ENCODE measurements at places on chromosomes 1 and 21.

- no peak for DNase-seq
These were observed 205.9 kb upstream of the VAMP3 start for GRCh38 chr1:7565099-7565750.

DNA sequence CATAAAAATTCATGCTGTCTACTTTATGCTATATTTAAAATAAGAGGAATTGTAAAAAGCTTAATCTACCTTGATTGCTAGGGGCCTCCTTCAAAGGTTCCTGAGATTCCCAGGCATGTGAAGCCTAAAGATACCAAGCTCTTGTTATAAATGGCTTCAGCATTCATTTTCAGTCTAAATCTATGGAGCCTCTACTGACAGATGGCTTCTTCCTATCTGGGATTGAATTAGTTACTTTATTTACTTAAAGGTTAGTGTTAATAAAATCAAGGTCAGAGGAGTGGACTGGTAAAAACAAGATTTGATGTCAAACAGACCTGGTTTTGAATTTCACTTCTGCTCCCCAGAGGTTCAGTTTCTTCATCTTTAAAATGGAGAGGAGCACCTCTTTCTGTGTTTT is 93.7 kb downstream of the TNNI3K start:
- no peak for DNase-seq

GRCh38 chr1:7253118-7253480 is 467.8 kb downstream of the CAMTA1 start:
- DNase-seq: no peak

DNA sequence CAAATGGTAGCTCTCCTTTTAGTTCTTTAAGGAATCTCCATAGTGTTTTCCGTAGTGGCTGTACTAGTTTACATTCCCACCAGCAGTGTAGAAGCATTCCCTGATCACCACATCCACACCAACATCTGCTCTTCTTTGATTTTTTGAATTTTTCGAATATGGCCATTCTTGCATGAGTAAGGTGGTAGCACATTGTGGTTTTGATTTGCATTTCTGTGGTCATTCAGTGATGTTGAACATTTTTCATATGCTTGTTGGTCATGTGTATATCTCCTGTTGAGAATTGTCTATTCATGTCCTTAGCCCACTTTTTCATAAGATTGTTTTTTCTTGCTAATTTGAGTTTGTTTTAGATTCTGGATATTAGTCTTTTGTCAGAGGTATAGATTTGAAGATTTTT is 84.6 kb upstream of the B3GALT2 start:
- DNase-seq: no peak

DNA sequence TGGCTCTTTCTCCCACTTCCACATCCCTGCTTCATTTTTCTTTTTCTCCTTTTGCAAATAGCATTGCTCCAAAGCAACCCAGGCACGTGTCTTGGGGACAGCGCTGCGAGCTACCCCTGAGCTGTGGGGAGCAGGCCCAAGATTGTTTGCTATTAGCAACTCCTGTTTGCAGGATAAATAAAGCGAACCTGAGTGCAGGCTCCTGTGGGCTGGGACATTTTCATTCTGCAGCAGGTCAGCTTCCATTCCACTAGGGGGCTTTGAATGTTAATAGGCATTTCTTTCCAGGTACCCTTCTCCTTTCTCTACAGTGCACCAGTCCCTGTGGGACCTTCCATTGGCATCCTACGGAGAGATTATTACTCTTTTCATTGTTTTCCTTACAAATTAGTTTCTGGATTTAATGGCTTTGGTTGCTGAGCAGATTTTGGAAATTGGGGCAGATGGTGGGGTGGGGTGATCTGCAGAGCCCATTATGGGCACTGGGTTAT is 54.0 kb downstream of the OLFML3 start:
- no peak for DNase-seq

DNA sequence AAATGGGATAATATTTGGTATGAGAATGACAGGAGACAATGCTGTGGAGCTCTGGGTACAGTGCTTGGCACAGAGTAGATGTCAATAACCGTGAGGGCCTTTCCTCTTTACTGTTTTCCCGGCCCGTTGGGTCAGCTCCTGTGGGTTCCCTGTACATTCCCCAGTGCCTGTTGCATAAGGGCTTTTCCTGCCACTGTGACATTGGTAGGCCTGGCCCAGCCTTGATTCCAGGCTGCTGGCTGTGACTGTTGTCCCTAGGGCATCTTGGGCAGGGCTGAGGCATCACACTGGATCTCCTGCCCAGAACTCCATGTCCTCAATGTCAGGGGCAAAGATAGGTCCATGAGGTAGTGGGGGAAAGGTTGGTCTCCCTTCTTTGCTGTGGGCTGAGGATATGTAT is 25.8 kb upstream of the MYCL start:
- DNase-seq: no peak

GRCh38 chr1:29563092-29563491 is 326.8 kb downstream of the PTPRU start:
- no peak for DNase-seq

DNA sequence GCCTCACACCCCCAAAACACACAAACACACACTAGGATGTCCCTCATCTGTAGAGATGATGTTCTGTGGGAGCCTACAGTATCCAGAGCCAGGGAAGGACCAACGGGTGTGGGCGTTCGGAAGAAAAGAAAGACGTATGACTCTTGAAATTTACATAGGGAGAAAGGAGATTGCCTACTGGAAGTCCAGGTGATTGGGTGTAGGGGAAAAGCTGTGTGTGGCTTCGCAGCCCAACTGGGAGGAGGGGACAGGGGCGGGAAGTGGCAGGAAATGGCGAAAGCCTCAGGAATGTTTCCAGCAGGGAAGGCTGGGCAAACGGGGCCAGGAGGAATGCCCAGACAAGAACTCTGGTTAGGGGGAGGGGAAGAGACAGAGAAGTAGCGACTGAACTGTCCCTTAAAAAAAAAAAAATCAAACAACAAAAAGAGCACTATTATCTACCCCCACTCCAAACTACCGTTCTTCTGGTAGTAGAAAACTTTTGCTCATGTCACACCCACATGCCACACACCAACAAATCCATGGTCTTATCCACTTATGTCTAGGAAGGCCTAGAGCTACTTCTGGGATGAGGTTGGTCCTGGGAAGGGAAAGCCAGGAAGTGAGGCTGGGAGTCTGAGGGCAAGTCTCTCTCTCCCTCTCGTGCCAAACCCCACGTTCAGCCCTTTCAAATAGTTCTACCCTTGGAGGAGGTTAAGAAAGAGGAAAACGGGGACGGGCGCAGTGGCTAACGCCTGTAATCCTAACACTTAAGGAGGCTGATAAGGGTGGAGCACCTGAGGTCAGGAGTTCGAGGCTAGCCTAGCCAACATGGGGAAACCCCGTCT is 1.8 kb upstream of the CKS1B start:
- peak; percentile 65 for DNase-seq

DNA sequence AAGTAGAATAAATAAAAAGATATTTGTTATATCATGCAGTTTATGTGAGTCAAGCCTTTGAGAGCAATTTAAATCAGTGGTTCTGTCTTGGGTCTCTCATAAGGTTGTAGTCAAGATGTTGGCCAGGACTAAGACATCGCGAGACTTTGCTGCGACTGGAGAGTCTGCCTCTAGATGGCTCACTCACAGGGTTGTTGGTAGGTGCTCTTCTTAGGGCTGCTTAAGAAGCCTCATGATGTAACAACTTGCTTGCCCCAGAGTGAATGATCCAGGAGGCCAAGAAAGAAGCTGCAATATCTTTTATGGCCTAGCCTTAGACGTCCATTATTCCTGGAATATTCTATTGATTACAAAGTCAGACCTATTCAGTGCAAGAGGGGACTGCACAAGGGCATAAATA is 73.1 kb upstream of the CACHD1 start:
- DNase-seq: no peak

DNA sequence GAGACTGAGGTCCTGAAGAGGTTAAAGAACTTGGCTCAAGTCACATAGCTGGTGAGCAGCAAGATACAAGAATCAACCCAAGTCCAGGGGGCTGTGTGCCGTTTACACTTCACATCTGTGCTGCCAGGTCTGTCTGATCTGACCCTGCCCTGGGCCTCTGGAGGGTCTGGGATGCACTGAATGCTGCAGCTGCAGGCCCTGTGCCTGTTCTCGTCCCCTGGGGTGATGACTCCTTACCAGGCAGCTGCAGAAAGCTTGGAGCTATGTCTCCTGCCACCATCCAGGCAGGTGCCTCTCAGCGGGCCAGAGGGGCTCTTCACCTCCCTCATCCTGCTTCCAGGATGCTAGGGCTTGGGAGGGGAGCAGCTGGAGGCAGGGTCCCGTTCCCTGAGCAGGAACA is 63.5 kb downstream of the LRRN2 start:
- no peak for DNase-seq

- DNase-seq: no peak
These were observed 41.8 kb downstream of the FOXD2 start for GRCh38 chr1:47479664-47480063.

DNA sequence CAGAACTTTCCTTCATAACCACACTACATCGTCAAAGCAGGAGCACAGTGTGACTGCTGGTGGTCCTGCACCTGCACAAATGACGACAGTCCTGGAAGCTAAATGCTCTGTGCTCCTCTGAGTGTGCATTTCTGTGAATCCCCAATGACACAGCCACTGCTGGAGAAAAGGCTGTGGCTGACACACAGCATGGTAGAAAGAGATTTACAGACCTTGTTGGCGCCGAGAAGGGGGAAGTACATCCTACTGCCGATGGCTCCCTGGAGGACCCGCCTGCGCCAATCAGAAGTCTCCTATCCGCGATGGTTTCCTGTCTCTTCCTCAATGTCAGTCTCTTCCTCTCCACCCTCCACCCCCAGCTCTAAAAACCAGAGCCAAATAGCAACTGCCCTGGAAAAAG is 115.4 kb upstream of the RAB4A start:
- no peak for DNase-seq

DNA sequence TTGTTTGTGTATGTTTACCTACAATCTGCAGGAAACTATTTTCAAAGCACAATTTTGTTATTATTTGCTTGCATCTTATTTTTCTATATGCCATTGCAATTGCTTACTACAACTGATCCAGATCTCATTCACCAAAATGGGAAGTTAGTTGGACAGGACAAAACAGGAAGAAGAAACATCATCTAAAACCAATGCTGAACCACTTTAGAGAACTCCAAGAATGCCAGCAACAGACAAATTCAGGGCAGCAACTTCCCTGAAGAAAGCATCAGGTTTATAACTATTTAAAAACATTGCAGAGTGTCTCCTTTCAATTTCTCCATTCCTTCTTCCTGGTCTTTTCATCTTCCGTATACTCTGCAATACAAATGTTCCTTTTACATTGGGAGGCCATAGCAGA is 82.4 kb upstream of the SMYD2 start:
- DNase-seq: no peak

DNA sequence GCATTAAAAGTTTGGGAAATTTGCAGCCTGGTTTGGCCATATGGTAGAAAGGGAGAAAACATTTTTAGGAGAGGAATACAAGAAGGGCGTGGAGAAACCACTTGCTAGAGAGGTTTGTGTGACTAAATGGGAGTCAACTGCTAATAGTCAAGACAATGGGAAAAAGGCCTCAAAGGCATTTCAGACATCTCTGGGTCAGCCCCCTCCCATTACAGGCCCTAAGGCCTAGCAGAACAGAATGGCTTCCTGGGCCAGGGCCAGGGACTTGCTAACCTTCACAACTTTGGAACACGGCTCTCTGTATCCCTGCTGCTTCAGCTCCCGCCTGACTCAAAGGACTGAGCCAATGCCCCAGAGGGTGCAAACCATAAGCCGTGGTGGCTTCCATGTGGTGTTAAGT is 752.3 kb upstream of the ADAMTS5 start:
- DNase-seq: no peak

- no peak for DNase-seq
These were observed 19.4 kb downstream of the MECR start for GRCh38 chr1:29211086-29212030.

GRCh38 chr21:31482460-31482859 is 138.4 kb upstream of the TIAM1 start:
- DNase-seq: no peak

DNA sequence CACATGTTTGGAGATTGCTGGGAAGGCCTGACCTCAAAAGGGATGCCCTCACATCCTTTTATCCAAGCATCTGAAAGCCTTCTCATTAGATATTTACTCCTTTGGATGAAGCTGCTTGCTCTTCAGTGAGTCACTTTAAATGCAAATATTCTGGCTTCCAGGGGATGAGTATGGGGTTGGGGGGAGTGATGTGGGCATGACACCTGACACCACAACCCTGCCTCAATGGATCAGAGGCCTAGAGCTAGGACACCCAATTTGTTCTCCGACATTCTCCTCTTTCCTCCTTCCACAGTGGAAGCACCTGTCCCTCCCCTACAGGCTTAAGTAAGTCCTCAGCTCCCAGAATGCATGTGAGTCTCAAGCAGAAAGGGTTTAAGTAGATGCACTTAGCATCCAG is 238.3 kb downstream of the OMA1 start:
- no peak for DNase-seq

- no peak for DNase-seq
These were observed 1573.0 kb upstream of the PRMT6 start for GRCh38 chr1:105483436-105483835.

DNA sequence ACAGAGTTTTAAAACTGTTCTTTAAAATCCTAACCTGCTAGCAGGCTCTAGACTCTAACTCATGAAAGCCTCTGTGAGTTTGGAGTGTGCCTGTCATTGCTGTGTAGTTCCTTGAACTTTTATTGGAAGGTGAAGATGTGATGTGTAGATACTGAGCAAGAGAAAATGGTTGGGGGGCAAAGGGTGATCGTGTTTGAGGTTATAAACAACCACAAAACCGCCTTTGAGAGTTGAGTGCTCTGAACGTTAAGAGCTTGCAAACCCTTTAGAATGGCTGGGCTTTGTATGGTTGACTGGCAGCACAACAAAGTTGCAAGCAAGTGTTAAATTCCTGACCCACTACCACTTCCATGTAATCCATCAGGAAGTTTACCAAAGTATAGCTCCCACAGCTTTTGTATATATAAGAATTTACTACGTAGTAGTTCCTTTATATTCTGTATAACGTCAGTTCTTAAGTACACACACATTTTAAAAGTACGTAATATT is 19.6 kb downstream of the BACE2 start:
- DNase-seq: no peak

DNA sequence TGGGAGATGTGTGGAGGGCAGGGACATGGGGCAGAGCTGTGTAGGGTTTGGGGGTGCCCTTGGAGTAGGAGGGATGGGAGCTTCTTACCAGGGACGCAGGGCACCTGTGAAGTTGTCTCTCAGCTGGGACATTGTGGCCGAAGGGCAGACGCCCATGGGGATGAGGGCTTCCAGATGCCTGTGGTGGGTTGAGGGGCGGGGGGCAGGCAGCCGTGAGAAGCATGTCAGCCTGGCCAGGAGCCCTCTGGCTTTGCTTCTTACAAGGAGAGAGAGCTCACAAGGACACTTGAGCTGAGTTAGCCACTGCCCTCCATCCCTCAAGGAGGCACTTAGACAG is 8.5 kb downstream of the A3GALT2 start:
- no peak for DNase-seq

- DNase-seq: no peak
These were observed 3.9 kb upstream of the OLFML3 start for GRCh38 chr1:113975211-113975895.

- no peak for DNase-seq
These were observed 39.1 kb downstream of the CLSTN1 start for GRCh38 chr1:9784508-9785133.

DNA sequence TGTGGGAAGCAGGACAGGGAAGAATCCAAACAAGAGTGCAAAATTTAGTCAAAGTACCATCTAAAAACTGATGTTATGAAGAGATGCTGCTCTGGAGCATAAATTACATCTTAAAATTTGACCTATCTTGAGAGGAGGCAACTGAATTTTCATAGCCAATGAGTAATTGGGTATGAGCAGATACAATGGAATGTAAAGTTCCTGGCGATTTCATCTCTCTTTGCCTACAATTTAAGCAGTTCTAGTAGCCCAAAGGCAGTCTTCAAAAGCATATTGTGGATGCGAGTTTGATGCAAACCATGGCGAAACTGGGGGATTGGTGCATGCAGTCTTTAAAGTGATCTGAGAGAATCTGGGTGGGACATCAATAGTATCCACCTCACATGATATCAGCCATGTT is 1265.9 kb downstream of the BRINP3 start:
- no peak for DNase-seq
